ENCODE measurements at places on chromosomes 2 and 18.

- no peak for DNase-seq
Measured at GRCh38 chr2:19073522-19073921, 284.9 kb downstream of the OSR1 start.

DNA sequence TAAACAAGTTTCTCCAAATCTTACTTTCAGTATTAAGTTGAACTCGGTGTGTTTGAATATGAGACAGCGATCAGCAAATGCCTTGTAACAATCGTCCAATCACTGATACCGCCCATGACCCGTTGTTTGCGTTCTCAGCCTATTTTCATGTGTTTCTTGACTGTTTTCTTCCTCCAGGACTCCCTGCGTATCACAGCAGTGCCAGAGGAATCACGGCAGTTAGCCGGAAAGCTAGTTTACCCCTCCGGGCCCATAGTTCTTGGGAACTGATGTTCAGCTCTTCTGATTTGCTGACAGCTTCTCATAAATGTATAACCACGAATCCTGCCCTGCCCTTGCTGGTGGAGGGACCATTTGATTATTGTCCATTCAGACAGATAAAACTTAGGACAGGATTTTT, 42.2 kb upstream of the TPO start:
- no peak for DNase-seq

DNA sequence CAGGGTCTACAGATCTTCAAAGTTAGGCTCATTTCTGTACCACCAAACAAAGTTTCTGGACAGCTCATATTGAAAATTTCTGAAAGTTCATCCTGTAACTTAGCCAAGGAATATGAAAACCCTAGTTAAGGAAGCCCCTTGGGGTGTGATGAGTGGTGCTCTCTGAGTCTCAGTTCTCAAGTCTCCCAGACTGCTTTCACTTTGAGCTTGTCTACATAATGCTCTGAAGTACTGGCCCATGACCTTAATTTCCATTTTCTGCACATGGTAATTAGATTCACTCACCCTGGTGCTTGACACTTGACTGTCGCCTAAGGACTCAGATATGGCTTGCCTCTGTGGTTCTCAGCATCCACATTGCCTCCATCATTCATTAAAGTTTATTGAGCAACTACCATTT, 51.7 kb upstream of the SATB2 start:
- DNase-seq, result no peak

- DNase-seq, result no peak
Measured at GRCh38 chr18:62660691-62661090, 54.6 kb upstream of the PHLPP1 start.

- no peak for DNase-seq
Measured at GRCh38 chr2:75616933-75617332, 29.6 kb upstream of the MRPL19 start.
